Thoracic aorta (tissue), 2 donors: ENCODE measurements at places on chromosomes 3 and 15. TPM values are rescaled to one million over a fixed set of nuclear protein-coding genes. Genes with fewer than 3 reads are reported as not detected.

Gene CAMK1
- total RNA-seq, result 69.7 TPM

Gene HGD
- total RNA-seq, result not detected

- no peak for DNase-seq
Observed at GRCh38 chr15:74158855-74159650, 14.5 kb upstream of the ISLR start.

- DNase-seq, result no peak
Observed at GRCh38 chr3:135329479-135329878, 534.4 kb downstream of the EPHB1 start.

- no peak for DNase-seq
Observed at GRCh38 chr3:153146191-153147053, 15.6 kb upstream of the RAP2B start.

DNA sequence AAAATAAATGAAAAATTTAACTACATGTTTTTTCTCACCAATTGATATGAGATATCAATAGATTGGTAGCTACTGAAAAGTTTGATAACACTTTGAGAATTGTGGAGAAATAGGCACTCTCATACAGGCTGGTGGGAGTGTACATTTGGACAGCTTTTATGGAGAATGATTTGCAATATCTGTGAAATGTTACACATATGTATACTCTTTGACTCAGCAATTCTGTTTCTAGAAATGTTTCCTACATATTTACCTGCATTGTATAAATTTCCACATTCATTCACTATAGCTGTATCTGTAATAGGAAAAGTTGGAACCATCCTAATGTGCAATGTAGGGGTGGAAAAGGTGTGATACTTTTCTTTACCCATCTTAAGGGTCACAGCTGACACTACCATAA is 1.9 kb upstream of the KIF23 start:
- DNase-seq, result no peak
